ENCODE measurements at places on chromosomes 1 and 21.

- peak; percentile 91 for DNase-seq
Observed at GRCh38 chr21:15065392-15066122, 757 bp upstream of the NRIP1 start.

GRCh38 chr1:117883616-117884015 is 45.8 kb downstream of the GDAP2 start:
- DNase-seq = no peak

DNA sequence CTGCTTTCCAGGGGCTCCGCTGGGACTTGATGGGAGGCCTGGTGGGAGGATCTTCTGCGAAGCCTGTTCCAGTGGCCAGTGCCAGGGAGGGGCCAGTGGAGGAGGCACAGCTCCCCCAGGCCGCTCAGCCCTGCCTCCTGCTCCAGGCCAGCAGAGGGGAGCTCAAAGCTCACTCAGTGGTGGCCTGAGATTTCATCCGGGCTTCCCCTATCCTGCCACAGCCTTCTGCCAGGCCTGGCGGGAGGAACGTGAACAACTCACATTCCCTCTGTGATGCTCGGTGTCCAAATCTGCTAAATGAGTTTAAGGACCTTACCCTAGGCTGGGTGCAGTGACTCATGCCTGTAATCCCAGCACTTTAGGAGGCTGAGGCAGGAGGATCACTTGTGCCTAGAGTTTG is 3.3 kb downstream of the CLCNKB start:
- no peak for DNase-seq

DNA sequence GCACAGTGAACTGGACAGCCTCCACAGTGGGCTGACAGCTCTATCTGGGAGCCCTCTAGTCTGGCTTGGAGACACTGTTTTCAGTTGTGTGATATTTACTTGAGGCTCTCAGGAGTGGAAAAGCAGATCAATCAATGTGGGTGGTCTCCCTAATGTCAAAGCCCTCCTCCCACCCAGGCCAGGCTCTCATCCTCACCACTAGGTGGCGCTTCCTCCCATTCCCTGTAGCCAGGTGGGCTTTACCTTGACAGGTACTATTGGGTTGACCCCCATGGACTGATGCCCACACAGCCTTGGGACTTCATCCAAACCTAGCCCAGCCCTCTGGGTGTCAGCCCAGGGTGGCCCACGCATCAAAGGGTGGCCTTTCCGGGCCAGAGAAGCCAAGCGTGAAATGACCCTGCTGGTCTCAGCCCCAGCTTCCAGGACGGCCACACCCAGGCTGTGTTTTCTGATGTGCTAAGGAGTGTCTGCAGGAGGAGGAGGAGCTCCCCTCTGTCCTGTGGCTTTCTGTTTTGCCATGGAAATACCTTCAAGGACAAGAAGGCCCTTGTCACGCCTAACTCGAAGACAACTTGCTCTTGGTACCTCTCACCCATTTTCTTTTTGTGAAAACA is 54.0 kb downstream of the CLIC6 start:
- peak; percentile 36 for DNase-seq

- no peak for DNase-seq
Observed at GRCh38 chr1:205601205-205601604, 30.6 kb downstream of the ELK4 start.

- no peak for DNase-seq
Observed at GRCh38 chr1:23651069-23651808, 40.4 kb upstream of the RPL11 start.

GRCh38 chr1:245240648-245241165 is 85.9 kb downstream of the KIF26B start:
- DNase-seq = no peak

DNA sequence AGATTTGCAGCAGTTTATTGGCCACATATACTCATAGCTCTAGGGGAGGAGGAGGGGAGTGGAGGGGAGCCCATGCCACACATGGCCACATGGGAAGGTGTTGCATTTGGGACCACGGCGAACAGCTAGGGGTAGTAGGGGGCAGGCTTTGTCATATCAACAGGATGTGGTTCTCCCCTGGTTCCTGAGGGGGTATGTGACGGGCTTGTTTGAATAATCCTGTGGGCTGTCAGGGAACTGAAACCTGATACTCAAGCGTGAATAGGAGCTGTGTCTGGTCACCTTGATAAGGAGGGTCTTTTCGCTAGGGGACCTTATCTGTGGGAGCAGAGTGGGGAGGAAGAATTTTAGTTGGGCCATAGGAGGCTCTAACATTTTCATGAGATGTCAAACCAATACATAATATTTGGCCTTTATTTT is 264.7 kb downstream of the CTH start:
- DNase-seq = no peak

DNA sequence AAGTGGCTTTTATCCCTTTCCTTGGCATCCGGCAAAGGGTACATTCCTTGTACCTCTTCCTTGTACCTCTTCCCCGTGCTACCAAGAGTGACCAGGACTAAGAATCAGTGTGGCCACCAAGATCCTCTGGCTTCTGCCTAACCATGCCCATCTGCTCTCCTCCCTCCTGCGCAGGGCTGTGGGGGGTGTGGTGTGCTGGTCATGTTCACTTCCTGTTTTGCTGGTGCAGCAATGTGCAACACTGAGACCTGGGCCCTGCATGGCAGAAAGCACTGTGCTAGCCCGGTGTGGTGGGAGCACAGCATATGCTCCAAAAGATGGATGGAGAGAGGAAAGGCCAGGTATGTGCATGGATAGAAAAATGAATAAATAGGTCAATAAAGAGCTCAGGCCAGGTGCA is 33.3 kb upstream of the TENT5C start:
- no peak for DNase-seq

GRCh38 chr1:182877842-182878241 is 38.7 kb downstream of the DHX9 start:
- no peak for DNase-seq

GRCh38 chr1:79353224-79353623 is 346.7 kb upstream of the ADGRL4 start:
- peak; percentile 61 for DNase-seq

DNA sequence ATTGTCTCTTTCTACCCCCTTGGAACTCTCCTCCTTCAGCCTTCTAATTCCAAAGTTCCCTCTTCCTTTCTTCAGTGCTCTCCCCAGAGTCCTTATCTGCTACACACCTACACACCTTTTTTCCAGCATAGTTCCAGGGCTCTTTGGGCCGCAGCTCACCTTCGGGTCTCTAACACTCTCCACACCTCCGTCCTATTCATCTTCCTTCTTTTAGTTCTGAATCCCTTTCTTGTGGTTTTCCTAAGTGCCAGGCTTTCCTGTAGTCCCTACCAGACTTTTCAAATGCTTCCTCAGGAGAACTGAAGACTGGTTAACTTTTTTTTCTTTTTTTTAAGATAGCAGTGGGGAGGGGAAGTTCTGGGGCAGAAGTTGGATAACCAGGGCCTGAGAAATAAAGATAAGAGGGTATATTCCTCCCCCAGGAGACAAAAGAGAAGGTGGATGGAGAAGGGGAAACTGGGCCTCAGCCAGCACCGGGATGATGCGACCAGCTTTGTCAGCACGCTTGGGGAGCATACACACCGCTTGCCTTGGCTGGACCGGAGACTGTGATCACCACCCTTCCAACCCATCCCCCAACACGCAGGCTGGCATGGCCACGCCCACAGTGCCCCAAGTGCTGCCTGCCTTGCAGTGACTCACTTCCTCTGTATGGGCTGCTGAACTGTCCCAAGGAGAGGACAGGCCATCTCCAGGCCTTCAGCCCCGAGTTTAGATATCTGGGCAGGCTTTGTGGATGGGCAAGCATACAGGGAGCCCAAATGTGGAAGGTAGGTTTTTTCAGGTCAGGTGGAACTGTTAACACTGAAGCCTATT is 2.5 kb upstream of the CERS2 start:
- DNase-seq = peak; percentile 81

DNA sequence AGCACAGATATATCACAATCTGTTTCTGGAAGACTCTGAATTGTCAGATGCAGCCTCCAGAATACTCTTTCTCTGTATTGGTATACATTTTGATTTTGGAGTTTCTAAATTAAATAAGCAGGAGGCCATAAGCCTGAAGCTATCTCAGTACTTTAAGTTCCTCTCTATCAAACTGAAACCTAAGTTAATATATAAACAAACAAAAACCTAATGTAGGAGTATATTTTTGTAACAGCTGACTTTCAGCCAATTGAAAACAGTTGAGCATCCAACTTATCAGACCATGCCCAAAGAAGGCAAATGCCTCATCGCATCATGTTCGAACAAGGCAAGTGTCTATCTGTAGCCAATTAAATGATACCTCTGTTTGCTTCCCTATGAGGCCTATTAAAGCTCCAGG is 1054.4 kb downstream of the AMY1C start:
- DNase-seq = no peak

DNA sequence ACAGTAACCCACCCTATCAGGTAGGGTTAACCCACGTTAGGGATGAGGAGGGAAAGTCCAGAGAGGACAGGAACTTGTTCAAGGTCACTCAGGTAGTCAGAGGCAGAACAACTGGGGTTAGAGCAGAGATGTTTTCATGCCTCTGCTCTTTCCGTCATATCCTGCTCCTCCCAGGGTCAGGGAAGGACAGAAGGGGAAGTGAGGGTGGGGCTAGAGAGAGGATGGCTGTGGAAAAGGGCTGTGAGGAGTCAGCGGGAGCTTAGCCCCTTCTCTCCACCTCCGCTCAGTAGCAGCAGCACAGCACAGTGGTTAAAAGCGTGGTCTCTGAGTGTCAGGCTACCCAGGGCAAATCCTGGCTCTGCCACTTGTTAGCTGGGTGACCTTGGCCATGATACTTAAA is 36.5 kb downstream of the DDX20 start:
- no peak for DNase-seq

- DNase-seq = no peak
Observed at GRCh38 chr1:116847688-116848531, 61.8 kb upstream of the PTGFRN start.

DNA sequence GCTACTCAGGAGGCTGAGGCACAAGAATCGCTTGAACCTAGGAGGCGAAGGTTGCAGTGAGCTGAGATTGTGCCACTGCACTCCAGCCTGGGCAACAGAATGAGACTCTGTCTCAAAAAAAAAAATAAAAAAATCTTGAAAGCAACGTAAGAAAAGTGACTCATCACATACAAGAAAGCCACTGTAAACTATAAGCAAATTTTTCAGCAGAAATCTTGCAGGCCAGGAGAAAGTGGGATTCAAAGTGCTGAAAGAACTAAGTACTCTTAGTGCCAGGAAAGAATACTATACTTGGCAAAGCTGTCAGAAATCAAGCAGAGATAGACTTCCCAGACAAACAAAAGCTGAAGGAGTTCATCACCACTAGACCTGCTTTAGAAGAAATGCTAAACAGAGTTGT is 4.4 kb upstream of the HMGN1 start:
- no peak for DNase-seq

DNA sequence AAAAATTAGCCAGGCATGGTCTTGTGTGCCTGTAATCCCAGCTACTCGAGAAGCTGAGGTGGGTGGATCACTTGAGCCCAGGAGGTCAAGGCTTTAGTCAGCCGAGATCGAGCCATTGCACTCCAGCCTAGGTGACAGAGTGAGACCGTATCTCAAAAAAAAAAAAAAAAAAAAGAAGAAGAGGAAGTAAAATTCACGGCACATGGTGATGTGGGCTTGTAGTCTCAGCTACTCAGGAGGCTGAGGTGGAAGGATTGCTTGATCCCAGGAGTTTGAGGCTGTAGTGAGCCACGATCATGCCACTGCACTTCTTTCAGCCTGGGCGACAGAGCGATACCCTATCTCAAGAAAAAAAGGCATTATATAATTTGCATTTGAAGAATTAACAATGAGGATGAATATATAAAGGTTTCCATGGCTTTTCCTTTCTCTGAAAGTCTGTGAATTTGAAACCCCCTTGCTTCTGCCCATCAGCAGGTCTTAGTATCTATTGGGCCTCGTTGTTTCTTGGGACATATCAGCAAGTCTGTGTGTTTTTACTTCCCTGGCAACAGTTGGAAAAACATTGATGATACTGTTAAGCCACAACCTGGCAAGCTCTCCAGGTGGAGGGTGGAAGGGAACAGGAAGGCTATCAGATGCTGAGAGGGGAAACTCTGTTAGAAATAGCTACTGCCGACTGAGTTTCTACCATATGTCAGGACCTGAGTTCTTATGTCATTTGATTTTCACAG is 4.6 kb upstream of the PLA2G2D start:
- no peak for DNase-seq

GRCh38 chr1:9767964-9768668 is 55.6 kb downstream of the CLSTN1 start:
- peak; percentile 17 for DNase-seq

DNA sequence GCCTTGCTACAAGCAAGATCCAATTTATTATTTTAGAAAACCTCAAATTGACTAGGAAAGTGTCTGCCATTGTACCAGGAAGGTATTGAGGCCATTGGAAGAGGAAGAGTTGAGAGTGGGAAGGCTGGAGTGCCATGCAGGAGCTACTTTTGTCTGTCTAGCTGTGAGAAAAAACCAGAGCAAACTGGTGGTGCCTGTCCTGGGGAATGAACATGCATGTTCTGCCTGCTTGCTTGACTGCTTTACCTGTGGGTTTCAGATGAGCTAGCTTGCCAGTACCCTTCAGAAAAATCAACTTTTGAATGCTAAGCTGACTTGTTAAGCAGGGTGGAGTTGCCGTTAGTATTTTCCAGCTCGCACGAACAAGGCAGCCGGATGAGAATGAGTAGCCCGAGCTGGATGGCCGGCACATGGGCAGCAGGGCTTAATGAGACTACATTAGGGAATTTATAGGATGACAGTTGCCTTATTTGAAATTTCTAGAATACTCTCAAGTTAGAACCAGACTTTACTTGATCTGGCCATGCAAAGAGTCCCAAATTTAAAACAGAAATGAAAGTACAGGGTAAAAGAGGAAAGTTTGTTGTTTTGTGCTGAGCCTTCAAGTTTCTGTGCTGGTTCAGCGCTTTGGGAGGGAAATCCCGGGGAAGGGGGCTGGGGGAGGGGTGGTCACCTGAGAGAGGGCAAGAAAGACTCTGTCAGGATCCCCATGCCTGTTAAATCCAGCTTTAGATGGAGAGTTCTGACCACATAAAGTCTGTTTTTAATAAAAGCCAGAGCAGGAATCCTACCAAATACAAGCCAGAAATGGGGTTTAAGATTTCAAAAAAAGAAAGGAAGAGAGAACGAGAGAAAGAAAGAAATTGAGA is 29.6 kb upstream of the C1orf105 start:
- DNase-seq = peak; percentile 37

- no peak for DNase-seq
Observed at GRCh38 chr1:242425232-242425631, 99.3 kb downstream of the PLD5 start.

DNA sequence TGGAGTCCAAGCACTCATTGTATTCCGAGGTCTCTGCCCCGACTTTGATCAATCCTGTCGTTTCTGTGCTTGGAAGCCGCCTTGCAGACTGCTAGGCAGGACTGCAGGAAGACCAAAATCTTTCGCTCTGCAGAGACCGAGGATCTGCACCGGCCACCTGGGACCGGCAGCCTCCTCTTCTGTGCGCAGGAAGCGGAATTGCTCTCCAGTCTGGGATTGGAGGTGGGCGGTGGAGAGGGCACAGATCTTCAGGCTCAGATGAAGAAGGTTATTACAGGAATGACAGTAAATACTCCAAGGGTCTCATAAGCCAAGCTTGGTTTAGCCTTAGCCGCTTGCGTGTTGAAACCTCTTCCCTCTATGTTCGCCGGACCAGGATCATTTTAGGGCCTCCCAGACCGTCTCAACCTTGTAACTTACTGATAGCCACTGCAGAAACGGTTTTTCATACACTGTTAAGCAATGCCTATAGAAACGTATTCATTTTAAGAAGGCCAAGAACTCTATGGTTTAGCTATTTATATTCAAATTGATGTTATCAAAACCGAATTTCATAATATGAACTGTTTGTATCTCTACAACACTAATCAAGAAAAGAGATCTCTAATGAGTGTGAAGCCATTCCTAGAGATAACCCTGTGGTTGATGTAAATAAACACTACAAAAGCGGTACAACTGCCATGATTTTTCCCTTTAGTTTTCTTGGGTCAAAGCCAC is 1.1 kb downstream of the MIA3 start:
- DNase-seq = peak; percentile 42

- DNase-seq = no peak
Observed at GRCh38 chr21:26850116-26850643, 5.0 kb upstream of the ADAMTS1 start.
